ENCODE measurements at places on chromosomes 1 and 21. TPM values are rescaled to one million over a fixed set of nuclear protein-coding genes. Genes with fewer than 3 reads are reported as not detected.

DNA sequence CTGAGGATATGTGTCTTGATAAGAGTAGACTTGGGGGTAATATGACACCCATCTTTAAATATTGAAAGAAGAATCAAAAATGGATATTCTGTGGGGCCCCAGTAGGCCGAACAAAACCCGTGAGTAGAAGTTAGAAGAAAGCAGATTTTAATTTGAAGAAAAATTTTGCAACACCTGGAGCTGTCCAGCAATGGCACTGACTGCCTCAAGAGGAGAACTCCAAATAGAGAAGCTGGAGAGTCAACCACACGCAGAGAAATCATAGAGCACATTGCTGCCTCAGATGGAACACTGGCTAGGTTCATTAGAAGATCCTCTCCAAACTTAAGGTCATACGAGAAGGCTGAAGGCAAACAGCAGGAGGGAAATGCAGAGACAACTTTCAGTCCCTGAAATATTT, 6.8 kb downstream of the NHLH1 start:
- peaks cover 23% of the 10 kb centered on the region for H3K4me1 ChIP-seq
- H3K4me3 ChIP-seq = no peak overlapping the region
- no peak overlapping the region for H3K27ac ChIP-seq
- H3K27me3 ChIP-seq = no peaks in the 10 kb centered on the region
- no peaks in the 10 kb centered on the region for H3K36me3 ChIP-seq

- H3K27ac ChIP-seq = no peak overlapping the region
- no peaks in the 10 kb centered on the region for H3K4me1 ChIP-seq
- no peak for DNase-seq
- H3K4me3 ChIP-seq = no peak overlapping the region
- peaks cover 10% of the 10 kb centered on the region for H3K27me3 ChIP-seq
Observed at GRCh38 chr1:201216395-201217085, 25.9 kb downstream of the IGFN1 start.

DNA sequence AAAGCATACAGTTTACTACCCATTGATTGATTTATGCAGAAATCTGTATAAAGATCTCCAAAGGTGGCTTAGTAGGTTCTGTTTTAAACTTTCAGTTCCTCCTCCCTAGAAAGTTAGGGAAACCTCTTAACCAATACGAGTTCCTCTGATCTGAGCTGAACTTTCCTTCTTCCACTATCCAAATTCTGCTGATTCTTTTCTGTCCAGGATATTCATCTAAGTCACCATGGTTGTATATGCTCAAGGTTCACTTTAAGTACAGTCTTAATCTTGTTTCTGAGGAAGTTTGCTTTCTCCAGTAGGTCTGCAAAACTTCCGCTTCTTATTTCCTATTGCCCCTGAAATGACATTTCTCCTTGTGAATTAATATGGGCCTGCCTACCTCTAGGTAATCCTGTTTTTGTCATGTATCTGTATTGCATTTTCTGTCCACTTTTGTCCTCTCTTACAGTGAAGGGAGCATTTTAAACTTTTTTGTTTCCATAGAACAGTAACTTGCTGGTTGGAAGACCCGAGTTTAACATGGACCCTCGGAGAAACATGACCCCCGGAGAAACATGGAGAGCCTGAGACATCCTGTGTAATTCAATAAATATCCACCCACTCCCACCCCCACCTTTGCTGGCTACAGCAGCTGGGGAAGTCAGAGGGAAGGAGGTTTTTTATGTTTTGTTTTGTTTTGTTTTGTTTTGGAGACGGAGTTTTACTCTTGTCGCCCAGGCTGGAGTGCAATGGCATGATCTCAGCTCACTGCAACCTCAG, 16.7 kb upstream of the TUT4 start:
- no peak overlapping the region for H3K4me3 ChIP-seq
- no peak for DNase-seq
- H3K4me1 ChIP-seq = peaks cover 5% of the 10 kb centered on the region
- H3K36me3 ChIP-seq = no peaks in the 10 kb centered on the region
- peaks cover 5% of the 10 kb centered on the region for H3K27me3 ChIP-seq
- no peak overlapping the region for H3K27ac ChIP-seq

DNA sequence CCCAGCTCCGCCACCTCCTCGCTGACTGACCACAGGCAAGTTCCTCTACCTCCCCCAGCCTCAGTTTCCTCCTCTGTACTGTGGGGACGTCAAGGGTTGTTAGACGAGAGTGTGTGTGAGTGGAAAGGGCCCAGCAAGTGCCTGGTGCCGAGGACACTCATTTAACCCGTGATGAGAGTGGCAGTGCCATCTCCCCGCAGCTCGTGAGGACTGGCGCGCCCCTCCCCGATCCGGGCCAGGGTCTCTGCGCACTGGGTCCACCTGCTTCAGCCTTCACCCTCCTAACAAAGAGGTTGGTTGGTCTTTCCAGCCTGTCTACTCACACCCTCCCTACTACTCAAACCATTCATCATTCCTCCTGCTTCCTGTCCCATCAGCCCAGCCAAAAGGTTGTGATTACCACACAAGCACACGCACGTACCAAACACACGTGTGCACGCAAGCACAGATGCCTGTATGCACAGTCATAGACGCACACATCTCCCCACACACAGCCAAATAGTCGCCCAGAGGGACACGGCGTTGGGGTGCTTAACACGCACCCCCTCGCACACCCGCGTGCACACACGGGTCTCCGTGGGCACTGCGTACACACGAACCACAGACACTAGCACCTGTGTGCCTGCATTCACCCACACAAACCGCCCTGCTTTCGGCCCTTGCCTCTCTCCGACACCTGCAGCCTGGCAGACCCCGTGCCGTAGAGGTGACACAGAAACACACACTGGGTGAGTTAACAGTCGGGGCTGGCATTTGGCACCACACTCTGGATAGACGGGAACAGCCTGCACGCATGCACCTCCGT, 39.3 kb downstream of the TAS1R2 start:
- H3K4me1 ChIP-seq = no peaks in the 10 kb centered on the region
- DNase-seq = peak; percentile 16
- peaks cover 8% of the 10 kb centered on the region for H3K27me3 ChIP-seq
- no peak overlapping the region for H3K27ac ChIP-seq

The ATAD3A gene
- total RNA-seq = 45.8 TPM

The CFHR5 gene
- total RNA-seq = not detected

The SLAMF6 gene
- not detected for total RNA-seq
